ENCODE measurements at places on chromosomes 11 and 22.

GRCh38 chr11:70662691-70663098 is 264.4 kb downstream of the CTTN start:
- no peak for DNase-seq

- no peak for DNase-seq
Measured at GRCh38 chr11:40602866-40603552, 856.4 kb downstream of the LRRC4C start.

DNA sequence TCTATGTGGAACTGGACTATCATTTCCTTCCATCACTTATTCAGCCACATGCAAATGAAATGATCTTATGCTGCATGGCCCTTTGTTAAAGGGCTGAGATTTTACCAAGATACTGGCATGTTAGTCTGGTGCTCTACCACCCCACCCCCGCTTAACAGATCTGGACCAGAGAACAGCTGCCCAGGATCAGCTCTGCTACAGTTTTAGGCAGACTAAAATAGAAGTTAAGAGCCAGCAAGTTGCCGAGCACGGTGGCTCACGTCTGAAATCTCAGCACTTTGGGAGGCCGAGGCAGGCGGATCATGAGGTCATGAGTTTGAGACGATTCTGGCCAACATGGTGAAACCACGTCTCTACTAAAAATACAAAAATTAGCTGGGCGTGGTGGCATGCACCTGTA is 4.6 kb downstream of the DDB1 start:
- DNase-seq: no peak

- no peak for DNase-seq
Measured at GRCh38 chr11:1854132-1854948, 1.5 kb downstream of the LSP1 start.

DNA sequence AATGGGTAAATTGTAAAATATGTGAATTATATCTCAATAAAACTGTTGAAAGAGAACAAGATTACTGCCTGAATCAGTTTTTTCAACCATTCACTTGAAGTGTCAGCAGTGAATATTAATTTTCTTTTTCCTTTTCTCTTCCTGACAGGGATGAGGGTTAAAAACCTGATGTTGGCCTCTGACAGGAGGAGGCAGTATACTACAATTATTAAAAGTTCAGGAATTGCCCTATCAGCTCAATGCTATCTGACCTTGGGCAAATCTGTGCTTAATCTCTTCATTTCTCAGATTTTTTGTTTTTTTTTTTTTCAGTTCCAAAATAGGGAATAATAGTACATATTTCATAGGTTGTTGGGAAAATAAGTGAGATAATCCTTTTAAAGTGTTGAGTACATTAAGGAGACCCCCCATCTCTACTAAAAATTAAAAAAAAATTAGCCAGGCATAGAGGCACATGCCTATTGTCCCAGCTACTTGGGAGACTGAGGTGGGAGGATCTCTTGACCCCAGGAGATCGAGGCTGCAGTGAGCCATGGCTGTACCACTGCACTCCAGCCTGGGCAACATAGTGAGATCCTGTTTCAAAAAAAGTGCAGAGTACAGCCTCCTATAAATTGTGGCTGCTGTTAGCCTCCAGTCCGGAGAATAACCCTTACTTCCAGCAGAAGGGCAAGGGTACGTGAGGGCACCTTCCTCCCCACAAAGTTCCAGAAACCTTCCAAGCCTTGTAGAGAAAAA is 48.8 kb downstream of the TRIM44 start:
- DNase-seq: peak; percentile 7

DNA sequence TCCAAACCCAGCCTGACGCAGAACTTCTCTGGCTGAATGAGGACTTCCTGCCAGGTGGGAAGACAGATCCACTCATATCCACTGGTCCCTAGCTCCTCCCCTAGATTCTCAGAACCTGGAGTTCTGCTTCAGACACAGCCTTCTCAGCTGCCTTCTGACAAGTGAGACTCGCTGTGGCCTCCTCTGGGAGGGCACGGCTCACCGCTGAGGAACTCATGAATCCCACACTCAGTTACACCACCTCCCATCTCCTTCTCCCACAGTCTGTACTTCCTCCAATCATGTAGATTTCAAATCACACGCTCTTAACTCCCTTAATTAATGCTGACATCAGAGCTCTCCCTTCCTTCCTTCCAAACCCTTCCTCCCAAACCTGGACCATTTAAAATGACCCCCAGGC is 86.4 kb upstream of the TMEM45B start:
- no peak for DNase-seq

- no peak for DNase-seq
Measured at GRCh38 chr11:99079576-99079975, 58.8 kb downstream of the CNTN5 start.

GRCh38 chr22:33300165-33300564 is 242.0 kb upstream of the SYN3 start:
- DNase-seq: no peak

Data from NCI-H748 treated with DMSO at 0.1 percent for 48 hours (cell line).